Fibroblast of skin of abdomen (primary cell): ENCODE measurements at places on chromosomes 7 and 10.

GRCh38 chr10:1475098-1475591 lies 262.2 kb downstream of the ADARB2 start:
- DNase-seq: no peak

- peak; percentile 76 for DNase-seq
These were observed 18.8 kb upstream of the MET start for GRCh38 chr7:116653204-116653603.

DNA sequence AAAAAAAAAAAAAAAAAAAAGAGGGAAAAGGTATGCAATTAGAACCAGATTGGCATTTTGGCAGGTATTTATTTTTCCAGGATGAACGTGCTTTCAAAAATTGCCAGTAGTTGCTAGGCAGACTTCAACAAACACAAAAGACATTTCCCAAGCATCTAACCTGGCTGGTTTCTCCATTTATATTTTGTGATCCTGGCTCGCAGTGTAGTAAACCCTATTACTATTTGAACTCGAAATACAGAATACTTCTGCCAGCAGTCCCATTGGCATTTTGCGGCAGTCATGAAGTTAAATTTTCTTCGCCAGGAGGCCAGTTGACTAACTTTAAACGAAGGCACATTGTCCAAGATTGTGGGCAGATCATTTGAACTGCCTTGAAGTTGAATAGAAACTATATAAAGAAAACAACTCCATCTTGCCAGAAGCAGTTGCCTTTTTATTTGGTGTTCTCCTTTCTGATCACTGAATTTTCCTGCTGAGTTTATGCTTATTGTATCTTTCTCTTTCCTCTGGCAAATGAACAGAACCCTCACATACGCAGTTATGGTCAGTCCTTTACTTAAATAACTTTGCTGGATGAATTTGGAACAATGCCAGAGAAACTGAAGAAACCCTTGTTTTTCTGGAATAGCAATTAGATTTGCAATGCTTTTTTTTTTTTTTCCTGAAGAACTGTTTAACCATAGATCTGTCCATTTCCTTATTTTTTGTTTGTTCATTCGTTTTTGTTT lies 132.9 kb downstream of the BICC1 start:
- no peak for DNase-seq

DNA sequence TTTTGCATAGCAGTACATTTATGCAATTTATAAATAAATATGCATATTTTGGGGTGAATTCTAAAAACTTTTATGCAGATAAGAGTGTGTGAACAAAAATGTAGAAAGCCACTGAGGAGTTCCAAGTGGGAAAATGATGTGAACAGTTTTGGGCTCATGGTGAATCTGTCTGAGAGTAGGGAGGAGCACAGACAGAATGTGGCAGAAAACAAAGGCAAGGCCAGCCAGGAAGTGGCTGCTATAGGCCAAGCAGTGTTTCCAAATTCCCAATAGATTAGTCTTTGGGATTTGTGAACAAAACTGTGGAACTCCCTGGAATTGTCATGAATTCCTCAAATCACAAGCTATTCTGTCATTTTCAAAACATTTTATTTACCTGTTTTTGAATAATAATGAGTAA lies 73.6 kb upstream of the AMPH start:
- peak; percentile 17 for DNase-seq

DNA sequence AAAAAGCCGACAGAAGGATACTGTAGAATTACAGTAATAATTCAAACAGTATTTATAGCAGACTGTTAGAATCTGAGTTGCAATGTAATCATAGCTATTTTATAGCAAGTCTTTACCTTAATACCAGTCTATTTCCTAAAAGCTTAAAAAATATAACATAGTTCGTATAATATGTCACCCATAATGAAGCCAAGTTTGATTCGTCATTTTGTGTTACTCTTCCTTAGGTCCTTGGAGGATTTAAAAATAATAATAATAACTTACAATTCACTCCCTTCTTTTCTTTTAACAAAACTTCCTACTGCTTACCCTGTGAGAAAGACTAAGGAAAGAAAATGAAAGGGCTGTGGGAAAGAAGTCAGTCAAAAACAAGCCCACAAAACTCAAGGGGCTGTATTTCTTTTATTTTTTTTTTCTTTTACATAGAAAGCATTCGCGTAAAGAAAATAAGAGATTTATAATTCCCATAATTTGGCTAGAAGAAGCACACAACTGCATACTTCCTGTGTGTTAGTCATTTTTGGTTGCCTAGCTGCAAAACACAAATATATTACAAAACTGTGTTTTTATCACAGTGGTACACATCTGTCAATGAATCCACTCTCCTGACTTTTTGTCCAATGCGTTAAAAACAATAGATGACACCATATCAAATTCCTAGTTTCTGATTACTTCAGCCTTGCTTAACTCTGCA lies 187.2 kb upstream of the CELF2 start:
- peak; percentile 82 for DNase-seq

DNA sequence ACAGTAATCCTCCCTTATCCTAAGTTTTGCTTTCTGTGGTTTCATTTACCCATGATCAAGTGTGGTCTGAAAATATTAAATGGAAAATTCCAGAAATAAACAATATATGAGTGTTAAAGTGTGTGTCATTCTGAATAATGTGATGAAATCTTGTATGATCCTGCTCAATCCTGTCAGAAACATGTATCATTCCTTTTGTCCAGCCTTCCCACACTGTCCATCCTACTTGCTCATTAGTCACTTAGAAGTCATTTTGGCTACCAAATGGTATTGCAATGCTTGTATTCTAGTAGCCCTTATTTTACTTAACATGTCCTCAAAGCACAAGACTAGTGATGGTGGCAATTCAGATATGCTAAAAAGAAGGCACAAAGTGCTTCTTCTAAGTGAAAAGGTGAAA lies 1211.2 kb upstream of the SORCS1 start:
- DNase-seq: peak; percentile 75

DNA sequence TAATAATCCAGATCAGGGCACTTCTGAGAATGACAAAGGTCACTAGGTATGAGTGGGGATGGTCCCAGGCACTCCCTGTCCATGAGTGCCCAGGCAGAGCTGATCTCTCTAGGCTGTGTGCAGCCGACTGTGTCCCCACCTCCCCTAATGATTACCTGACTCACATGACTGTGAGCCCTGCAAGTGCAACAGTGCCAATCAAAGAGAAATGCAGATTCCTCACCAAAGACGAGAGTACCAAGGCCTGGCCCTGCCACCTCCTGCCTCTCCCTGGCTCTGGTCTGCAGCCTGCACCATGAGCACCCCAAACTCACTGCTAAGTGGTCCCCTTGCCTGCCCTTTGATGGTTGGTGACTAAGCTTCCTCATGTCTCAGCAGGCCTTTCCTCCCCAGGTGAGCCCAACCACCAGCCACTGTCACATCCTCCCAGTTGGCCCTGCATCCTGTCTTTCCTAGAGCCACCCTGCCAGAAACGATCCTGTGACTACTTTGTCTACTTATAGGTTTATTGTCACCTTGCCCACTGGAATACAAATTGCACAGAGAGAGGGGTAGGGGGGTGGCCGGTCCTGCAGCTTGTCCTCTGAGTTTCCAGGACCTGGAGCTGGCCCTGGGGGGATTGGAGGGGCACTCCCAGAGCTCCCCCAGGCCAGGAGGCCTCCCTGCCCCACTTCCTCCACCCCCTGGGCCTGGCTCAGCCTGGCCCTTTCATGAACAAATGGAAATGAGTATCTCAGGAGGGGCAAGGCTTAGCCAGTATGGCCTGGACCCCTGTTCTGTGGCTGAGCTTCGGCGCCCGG lies 22.4 kb upstream of the GDF10 start:
- DNase-seq: no peak

DNA sequence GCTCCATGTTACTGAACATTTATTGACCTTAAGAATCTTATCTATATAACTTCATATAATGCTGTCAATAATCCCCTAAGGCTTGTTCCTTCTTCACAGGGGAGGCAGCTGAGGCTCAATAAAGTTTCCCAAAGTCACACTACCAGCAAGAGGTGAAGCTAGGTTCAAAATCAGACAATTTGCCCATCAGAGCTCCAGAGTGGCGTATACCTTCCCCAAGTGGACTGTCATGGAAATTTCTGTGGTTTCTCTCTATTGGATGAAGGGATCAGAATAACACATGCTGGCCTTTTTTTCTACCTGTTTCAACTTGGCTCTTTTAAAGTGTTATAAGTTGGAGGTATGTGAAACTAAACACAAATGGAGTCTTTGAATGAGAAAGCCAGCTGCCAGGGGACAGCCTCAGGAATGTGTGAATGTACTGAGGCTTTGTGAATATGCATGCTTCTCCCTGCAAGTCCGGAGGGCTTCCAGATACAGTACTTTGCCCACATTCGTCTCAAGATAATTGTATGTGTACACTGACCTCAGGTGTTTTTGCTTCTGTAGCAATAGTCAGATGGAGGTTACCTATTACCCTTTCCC lies 656.3 kb upstream of the CELF2 start:
- no peak for DNase-seq

- DNase-seq: peak; percentile 83
These were observed 176.2 kb downstream of the CCDC3 start for GRCh38 chr10:12825260-12825849.

- peak; percentile 51 for DNase-seq
These were observed 212.8 kb downstream of the ZNF365 start for GRCh38 chr10:62587011-62587410.

DNA sequence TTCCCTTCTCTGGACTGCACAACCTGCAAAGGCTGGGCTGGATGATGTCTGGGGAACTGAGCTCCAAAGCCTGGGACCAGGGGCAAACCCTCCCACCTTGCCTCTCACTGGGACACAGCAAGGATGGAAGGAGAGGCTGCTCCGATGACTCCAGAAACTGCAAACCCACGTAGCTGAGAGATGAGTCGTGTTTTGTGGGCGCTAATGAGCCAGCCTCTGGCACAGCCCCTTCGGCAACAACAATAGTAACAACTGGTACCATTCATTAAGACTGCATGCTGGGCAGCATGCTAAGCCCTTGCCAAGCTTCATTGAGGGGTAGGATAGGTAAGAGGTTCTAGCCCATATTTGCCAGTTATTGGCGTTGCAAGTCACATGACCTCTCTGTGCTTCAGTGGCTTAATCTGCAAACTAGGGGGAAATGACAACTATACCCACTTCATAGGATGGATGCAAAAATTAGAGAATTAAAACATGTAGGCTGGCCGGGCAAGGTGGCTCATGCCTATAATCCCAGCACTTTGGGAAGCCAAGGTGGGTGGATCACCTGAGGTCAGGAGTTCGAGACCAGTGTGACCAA lies 145.9 kb downstream of the SH3PXD2A start:
- DNase-seq: peak; percentile 66

DNA sequence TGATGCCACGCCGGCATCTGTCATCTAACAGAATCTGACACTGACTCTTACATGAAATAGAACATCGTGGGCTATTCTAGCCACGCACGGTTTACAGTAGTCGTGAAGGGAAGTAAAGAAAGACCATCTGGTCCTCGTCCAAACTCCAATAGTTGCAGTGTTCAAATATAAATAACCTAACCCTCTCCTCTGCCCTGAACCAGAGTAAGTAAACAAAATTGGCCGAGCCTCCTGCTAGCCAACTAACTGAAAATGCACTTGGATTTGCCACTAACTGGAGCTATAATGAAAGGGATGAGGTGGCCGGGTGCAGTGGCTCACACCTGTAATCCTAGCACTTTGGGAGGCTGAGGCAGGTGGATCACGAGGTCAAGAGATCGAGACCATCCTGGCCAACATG lies 29.5 kb upstream of the ZC3HAV1L start:
- DNase-seq: no peak

DNA sequence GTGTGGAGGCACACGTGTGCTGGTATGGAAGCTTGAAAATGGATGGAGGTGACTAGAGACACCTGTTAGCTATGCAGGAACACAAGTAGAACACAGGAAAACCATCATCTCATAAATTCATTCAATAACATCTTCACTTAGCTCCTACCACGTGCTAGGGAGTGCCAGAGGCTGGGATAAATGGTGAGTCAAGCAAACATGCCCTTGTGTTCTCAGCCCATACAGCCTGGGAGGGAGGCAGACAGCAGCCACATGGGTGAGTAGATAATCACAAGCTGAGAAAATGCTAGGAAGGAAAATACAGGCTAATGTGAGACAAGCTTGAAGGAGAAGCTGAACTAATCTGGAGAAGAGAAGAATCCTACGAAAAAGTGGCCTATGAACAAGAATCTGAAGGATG lies 468.0 kb upstream of the ZMIZ1 start:
- DNase-seq: no peak

- no peak for DNase-seq
These were observed 566 bp downstream of the ASNS start for GRCh38 chr7:97871659-97872024.

GRCh38 chr7:51010534-51010933 lies 227.8 kb upstream of the GRB10 start:
- DNase-seq: no peak

DNA sequence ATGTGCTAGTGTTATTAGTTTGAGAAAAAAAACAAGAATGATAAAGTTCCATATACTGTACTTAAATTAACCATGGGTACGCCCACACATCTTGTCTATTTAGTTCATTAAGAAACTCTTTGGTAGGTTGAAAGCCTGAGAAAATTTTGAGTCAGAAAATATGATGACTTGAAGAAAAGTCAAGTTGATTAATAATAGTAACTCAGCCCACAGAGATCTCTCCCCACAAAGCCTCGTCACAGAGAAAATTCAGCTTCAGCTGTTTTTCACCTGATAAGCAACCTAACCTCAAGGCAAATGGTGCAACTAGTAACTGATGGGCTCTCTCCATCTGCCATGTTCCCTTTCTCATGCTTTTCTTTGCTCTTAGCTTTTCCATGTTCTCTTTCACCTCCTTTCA lies 1021.6 kb downstream of the GATA3 start:
- DNase-seq: no peak

GRCh38 chr10:116274064-116274904 lies 1.3 kb upstream of the GFRA1 start:
- peak; percentile 27 for DNase-seq

- no peak for DNase-seq
These were observed 334.4 kb downstream of the CALN1 start for GRCh38 chr7:72077786-72078185.

- DNase-seq: no peak
These were observed 14.6 kb upstream of the PPP2R2D start for GRCh38 chr10:131886237-131886636.

- peak; percentile 65 for DNase-seq
These were observed 126.5 kb downstream of the SH2D4B start for GRCh38 chr10:80664071-80664680.

- DNase-seq: no peak
These were observed 57.0 kb downstream of the KLRG2 start for GRCh38 chr7:139426258-139427028.
